ENCODE measurements at places on chromosomes 2 and 18.

DNA sequence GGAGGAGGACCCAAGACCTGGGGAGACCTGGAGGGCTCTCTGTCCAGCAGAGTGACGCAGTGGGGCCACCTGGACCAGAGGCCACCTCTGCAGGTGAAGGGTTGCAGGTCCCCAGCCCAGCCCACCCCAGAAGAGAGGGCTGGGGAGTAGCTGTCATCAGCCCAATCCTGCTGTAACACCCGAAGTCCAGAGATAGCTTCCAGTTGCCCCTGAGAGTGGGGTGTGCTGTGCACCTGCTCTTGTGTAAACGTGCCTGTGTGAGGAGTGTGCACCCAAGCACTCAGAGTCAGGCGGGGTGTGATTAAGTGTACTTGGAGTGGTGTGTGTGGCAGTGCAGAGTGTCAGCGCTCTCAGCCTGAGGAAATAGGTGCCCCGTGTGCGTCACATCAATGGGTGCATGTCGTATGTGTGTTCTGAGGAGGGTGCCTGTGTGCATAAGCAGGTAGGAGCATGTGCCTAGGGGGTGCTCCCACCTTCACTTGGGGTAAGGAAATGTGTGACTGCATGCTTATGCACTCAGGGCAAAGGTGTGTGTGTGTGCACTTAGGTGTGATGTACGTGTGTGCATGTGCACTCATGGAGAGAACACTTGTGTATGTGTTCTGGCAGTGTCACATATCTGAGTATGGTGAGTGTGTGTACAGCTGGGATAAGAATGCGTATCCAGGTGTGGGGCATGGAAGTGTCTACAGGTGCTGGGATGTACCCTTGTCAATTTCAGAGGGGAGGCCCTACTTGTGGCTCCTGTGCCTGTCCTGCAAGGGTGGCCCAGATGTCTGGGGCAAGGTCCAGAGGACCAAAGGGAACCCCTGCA, 672 bp downstream of the ATP6V1B1 start:
- DNase-seq: no peak

DNA sequence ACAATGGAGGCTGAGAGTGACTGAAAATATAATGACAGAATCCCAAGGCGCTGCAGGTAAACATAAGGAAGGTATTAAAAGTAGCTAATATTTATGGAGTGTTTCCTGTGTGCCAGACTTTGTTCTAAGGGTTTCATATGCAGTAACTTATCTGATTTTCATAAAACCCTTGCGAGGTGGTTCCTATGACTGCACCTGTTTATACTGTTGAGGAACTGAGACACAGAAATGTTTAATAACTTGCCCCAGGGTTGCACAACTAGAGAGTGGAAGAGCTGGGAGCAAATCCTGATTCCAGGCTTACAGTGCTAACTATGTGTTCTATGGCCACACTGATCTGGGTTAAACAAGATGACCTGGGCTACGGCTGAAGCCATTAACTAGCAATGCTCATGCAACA, 2.4 kb downstream of the SP110 start:
- DNase-seq: no peak

DNA sequence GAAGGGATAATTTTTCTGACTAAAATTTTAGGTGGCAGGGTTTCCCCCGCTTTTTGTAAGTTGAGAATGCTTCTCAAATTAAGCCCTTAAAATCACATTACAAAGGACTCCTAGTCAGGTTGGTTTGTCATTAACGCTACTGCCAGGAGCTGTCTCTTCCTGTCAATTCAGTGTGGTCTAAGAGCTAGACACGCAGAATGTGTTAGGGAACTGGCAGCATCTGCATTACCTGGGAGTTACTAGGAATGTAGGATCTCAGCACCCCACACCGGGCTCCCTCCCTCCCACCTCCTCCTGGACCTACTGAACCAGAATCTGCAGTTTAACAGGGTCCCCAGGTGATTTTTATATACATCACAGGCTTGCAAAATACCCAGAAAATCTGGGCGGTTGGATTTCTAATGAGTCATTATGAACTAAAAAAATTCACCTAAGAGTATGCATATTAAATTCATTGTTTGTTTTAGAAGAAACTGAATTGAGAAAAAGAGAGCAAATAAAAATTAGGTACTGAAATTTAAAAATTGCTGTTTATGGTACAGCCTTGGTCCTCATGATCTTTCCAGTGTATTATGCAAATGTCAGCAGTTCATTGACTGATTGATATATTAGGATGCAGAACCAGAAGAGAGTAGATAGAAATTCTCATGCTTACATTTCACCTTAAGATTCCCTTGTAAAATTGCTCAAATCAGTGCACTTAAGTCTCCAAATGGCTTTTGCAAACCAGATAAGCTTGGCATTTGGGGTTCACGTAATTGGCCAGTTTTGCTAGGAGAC, 130.9 kb upstream of the ITGA6 start:
- DNase-seq: no peak

DNA sequence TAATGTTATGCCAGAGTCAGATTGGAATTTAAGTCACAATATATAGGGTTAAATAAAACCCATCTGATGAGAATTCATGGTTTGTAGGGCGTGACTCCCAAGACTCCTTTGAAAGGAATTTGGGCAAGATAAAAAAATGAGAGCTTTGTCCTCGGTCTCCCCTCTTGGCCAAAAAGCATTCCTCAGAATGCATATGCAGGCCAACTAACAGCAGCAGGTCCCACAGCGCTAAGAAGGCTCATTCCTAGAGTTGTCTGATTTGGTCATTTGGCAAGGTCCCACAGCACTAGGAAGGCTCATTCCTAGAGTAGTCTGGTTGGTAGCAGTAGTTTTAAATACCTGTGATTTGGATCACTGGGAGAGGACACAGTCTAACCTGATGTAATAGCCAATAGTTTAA, 106.3 kb upstream of the B3GNT2 start:
- DNase-seq: no peak

GRCh38 chr2:71078624-71079023, 10.2 kb downstream of the NAGK start:
- no peak for DNase-seq

- no peak for DNase-seq
Measured at GRCh38 chr2:57842531-57842930, 204.1 kb upstream of the VRK2 start.

GRCh38 chr2:237068005-237068576, 17.6 kb upstream of the COPS8 start:
- DNase-seq: no peak

DNA sequence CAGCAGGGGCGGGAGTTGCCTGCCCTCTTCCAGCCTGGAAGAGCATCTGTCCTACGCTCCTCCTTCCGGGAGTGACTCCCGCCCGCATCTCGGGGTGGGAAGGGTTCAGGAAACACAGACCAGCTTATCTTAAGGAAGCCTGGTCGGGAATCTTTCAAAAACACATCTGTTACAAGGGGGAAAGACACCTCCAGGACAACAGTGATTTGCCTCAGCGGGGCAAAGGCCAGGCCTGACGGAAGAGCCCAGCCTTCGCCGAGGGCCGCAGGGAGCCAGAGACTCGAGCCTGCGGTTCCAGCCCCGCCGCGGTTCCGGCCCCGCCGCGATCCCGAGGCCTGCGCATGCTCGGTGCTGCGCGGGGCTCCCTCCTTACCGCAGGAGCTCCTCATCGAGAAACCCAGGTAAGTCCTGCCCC, 38.1 kb upstream of the TGIF1 start:
- no peak for DNase-seq

DNA sequence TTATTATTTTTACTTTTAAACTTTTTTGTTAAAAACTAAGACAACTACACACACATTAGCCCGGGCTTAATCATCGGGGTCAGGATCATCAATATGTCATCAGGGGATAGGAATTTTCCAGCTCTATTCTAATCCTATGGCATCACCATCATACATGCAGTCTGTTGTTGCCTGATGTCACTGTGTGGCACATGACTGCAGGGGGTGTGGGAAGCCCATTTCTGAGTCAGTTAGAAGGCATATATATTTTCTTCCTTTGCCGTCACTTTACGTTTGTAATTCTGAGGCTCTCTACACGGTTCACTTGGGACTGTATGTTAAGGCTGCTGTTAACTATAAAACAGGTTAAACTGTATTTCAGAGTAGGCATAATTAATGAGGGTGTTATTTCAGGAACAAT, 144.4 kb upstream of the ITGA6 start:
- no peak for DNase-seq

- no peak for DNase-seq
Measured at GRCh38 chr2:177262092-177262491, 2.4 kb downstream of the NFE2L2 start.

DNA sequence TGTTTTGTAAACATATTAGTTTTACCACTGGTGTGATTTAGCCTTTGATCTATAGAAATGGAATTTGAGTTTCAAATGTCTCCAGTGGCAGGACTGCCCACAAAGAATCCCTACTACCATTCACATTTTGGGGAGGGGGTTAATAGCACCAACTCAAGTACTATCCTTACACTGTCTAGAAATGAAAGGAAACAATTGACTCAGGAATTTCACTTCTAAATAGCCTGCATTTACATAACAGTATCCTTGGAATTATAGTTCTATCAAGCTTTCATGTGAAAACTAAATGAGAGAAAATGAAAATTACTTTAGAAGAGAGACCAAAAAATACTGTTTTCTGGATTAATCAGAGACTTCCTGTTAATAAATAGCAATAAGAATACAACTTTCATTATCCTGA, 7.5 kb upstream of the CCDC93 start:
- DNase-seq: no peak

GRCh38 chr2:23503682-23504081, 118.7 kb downstream of the KLHL29 start:
- DNase-seq: no peak

DNA sequence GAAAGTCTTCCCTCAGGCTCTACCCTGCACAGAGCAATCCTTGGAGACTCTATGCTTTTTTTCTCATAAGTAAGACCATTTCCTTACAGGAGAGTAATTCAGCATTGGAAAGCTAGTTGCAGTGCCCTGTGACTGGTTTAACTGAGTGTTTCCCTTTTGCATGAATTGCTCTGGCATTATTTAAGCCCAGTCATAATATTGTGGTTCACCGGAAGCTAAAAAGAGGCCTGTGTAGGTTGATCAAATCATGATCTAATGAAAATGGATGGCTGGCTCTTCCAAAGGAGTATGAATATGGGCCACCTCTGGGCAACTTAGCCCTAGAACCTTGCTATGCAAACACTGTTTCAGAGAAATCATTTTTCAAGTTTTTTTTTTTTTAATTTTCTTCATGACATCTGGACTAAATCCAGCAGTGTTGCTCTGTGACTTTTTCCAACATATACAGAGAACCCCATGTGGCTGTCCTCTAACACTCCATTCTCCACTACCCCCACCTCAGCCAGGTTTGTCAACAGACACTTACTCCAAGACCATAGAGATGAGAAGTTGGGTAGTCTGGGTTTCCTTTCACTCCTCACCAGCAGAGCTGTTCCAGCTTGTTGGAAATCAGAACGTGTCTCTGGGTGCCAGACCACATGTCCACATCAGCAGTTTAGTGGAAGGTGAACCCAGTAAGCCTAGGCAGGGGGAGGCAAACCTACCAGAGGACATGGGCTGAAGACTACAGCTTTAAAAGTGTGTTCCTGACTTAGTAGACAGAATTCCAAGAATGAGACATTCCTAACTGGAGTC, 175.2 kb upstream of the SLC14A2 start:
- no peak for DNase-seq

GRCh38 chr2:147789720-147790119, 55.1 kb upstream of the ACVR2A start:
- no peak for DNase-seq

- DNase-seq: no peak
Measured at GRCh38 chr18:22928339-22928738, 4.8 kb upstream of the RBBP8 start.

DNA sequence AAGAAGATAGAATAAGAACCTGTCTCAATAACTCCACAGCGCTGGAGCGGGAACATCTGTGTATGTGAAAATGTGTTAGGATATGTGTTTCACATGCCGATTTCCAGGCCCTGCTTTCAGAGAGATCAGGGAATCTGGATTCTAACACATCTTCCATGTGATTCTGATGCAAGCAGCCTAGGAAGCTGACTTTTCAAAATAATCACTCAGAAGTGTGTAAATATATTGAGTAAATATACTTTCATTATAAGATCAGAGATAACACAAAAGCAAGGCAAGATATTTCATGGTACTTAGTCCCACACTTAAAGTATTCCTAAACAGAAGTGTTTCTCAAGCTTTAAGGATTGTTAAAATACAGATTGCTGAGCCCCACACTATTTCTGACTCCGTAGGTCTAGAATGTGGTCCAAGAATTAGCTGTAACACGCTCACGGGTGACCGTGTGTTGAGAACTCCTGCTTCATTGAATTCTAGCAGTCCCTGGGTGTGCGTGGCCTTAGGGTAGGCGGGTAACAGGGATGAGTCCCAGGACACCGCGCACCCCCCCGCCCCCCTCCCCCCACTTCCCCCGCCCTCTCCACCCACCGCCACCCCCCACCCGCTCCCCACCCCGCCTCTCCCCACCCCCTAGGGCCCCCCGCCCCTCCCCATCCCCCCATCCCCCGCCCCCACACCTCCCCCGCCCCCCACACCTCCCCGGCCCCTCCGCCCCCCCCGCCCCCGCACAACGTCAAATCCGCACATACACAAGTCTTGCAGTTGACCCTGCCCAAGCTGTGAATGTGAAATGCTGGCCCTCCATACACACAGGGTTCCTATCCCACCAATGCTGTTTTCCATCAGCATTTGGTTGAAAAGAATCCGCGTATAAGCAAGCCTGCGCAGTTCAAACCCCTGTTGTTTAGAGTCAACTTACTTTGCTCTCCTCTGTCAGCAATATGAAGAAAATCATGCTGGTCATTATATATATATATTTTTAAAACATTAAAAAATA, 94.2 kb upstream of the SLC39A10 start:
- DNase-seq: no peak

DNA sequence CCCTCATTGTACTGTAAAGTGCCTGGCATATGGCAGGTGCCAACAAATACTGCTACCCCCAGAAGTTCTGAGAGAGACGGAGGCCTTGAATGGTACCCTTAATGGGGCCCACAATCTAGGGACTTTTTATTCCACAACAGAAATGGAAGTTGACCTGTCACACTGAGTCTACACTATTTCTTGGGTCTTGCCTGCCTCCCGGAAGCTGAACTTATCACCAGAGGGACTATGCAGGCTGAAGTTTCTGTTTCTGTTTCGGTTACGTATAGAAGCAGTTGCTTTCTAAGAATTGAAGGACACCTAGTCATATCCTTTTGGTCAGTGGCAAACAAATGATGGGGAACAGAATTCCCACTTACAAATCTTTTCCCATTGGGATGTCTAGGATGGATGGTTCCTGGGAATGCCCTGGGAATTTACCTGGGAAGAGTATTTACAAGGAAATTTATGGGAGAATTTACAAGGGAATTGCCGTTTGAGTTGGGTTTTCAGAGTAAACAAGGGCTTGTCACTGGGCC, 74.2 kb downstream of the HS1BP3 start:
- DNase-seq: no peak

DNA sequence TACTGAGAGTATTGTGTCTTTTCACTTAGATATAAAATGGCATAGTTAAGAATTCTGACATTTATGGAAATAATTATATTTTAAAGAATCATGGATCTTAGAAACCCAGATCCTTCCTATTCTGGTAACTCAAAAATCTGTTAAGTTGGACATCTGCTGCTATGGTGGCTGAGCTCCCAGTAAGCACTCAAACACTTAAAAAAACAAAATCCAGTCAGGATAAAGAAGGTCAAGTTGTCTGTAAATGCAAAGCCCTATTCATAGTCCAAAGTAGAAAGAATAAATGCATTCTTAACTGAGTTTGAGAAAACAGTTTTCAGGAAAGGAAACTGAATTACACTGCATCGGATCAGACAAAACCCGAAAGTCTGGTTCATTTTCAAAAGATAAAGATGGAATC, 35.6 kb downstream of the EIF2AK3 start:
- no peak for DNase-seq

GRCh38 chr18:37872562-37872961, 307.0 kb upstream of the CELF4 start:
- no peak for DNase-seq

GRCh38 chr2:86520153-86520552, 43.1 kb downstream of the CHMP3 start:
- DNase-seq: no peak

All from ovary (tissue), 10 donors.